ENCODE measurements at places on chromosomes 6 and 20. TPM values are rescaled to one million over a fixed set of nuclear protein-coding genes. Genes with fewer than 3 reads are reported as not detected.

- peak; percentile 67 for DNase-seq
Measured at GRCh38 chr20:63738687-63739129, 868 bp upstream of the SLC2A4RG start.

DNA sequence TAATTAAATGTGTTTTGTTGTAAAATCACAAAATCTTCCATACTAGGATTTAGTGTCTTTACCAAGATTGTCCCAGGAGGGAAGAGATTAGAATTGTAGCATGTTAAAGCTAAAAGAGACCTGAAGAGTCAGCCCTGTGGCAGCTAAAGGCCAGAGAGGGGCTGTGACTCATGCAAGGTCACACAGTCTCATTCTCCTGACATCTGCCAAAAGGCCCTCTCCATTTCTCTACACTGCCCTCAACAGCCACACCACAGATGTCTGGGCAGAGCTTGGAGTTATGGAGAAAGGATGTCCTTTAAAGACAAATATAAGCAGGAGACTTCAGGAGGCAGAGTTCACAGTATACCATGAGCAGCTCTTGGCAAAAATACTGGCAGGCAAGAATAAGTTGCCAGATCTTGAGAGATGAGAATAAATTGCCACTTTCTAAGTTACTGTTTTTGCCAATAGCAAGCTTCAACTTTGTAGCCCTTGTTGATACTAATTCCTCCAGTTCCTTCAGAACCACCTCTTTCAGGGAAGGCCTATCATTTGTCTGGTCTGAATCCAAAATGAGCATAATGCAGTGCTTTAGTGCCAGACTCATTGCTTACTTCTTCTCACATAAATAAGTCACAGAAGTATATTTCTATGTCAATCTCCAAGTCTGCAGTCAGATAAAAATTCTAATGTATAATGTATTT, 41.7 kb downstream of the AKIRIN2 start:
- DNase-seq, result no peak

DNA sequence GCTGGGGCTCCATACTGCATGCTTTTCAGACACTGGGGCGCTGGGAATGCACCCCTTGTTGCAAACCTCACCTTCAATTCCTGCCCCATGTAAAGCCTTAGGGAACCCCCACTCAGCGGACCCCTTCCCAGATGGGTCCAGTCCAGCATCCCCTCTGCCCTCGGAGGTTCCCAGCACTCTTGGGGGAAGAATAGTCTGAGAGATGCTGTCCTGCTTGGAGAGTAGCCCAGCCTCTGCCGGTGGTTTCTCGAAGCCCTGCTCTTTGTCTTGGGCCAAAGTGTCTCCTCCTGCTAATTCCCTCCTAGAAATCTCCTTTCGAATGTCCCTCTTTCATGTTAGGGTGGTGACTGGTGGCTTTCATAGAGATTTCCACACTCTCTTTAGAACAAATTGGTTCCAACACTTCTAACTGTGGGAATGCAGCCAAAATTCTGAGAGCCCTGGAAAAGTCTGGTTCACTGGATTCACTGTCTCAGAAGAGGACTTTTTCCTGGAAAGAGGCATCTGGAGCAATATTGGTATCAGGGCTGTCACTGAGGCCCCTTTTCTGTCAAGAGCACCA, 24.9 kb upstream of the SULF2 start:
- no peak for DNase-seq

GRCh38 chr6:149716181-149716963, 1.5 kb downstream of the LATS1 start:
- no peak for DNase-seq

Gene LY86
- total RNA-seq, result 7.6 TPM

DNA sequence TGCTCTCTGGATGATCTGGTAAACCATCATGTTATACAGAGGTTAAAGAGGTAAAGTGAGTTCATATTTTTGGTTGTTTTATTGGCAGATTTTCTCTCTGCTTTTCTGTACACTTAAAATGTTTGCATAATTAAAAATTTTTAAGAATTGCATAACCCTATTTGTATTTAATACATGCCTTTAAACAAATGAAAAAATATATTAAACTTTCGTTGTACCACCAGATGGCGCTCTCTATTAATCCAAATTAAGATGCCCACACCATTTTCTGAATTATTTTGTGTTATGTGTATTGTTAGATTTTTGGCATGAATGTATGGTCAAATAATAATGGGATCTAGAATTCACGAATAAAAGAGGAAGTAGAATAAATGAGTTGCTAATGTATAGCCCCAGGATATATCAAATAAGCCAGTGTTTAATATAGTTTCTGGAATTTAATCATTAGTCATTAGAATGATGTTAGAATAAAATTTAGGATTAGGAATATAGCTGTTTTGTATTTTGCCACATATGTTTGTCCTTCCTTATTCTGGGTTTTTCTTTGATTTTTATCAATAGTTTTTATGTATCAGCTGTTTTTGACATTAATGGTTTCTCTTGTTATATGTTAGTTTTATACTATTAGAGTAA, 38.9 kb downstream of the SMAP1 start:
- DNase-seq, result no peak

DNA sequence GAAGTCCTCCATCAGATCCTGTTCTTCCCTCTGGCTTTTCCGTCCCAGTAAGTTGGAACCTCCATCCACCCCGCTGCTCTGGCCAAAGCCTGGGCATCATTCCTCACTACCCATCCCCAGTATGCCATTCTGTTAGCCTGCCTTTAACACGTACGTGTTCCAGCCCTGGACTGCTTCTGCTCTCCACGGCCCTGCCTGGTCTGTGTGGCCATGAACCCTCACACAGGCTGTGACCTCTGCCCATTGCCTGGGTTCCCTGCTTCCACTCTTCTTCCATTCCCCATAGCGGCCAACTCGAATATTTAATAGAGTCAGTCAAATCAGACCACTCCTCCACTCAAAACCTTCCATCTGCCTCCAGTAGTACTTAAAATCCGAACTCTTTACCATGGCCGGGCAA, 29.4 kb downstream of the RALGAPA2 start:
- no peak for DNase-seq

DNA sequence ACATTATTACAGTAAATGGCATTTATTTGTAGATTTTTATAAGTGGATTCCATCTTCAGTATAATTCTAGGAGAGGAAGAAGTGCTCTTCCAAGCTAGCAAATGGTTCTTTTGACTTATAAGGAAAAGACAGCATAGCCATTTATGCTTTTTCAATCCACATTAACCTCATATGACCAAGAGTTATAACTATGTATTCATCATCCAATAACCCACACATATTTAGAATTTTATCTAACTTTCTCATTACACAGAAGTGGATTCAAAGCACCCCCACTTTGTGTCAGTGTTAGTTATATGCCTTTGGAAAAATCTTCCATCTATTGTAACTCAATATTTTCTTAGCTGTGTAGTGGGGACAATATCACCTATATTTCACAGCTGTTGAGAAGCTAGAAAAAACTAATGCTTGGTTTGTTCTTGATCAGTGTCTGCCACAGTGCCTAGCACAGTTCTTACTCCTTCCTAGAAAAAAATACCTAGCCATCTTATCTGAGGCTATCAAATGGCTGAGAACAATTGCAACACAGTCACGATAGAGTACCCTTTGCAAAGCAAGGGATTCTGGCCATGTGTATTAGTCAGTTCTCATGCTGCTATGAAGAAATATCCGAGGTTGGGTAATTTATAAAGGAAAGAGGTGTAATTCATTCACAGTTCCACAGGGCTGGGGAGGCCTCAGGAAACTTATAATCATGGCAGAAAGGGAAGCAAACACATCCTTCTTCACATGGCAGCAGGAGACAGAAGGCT, 986.3 kb downstream of the TFAP2A start:
- DNase-seq, result no peak

GRCh38 chr6:126127659-126128058, 141.3 kb downstream of the TRMT11 start:
- no peak for DNase-seq

Gene DDX39B
- 164 TPM for total RNA-seq

DNA sequence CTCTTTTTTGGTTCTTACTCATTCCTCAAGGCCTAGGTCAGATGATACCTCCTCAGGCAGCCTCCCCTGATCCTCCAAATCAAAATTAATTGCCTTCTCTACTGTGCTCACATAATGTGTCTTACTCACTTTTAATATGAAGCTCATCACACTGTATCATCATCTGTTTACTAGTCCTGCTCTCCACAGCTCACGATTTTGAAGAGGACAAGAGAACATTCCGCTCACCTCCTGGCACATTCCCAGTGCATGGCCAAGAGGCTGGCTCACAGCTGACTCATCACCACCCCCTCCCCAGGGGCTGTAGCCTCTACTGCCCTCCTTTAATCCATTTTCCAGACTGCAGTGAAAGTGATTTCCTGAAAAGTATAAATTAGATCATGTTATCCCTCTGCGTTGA, 133.1 kb downstream of the ALDH8A1 start:
- no peak for DNase-seq

GRCh38 chr20:16265334-16265733, 307.9 kb downstream of the KIF16B start:
- DNase-seq, result no peak

DNA sequence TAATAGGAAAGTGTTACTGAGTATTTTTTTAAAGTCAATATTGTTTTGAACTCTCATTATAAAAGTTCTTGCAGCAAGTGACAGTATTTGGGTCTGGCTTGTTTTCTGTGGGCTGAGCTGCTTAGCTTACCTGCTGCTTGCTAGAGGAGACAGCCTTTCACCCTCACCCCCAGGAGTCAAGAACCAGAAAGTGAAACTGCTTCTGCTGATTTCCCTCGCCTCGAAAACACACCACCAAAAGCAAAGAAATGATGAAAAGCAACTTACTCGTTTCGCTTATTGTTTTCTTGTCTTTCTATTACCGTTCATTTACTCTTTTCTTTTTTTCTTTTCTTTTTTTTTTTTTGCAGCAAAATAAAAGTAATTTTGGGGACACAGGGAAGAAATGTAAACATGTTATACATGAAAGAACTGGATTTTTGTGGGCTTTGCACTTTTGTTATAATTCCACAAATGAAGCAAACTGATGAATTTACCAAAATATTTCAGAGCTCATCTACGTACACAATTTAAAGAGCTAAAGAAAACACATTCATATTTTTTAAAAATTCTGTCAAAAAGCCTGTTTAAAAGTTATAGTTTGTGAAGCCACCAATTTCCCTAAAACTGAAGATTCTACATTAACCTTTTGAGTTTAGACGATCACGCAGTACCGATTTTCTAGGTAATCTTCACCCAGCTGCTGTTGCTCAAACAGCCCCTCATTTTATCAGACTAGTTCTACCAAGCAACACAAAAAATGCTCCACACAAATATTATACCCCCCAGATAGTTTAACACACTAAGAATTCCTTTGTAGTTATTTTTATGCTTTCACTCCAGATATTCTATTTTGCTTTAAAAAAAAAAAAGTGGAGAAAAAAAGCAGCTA, 1.7 kb downstream of the SCML4 start:
- no peak for DNase-seq

GRCh38 chr6:14232889-14233288, 115.3 kb downstream of the CD83 start:
- no peak for DNase-seq

DNA sequence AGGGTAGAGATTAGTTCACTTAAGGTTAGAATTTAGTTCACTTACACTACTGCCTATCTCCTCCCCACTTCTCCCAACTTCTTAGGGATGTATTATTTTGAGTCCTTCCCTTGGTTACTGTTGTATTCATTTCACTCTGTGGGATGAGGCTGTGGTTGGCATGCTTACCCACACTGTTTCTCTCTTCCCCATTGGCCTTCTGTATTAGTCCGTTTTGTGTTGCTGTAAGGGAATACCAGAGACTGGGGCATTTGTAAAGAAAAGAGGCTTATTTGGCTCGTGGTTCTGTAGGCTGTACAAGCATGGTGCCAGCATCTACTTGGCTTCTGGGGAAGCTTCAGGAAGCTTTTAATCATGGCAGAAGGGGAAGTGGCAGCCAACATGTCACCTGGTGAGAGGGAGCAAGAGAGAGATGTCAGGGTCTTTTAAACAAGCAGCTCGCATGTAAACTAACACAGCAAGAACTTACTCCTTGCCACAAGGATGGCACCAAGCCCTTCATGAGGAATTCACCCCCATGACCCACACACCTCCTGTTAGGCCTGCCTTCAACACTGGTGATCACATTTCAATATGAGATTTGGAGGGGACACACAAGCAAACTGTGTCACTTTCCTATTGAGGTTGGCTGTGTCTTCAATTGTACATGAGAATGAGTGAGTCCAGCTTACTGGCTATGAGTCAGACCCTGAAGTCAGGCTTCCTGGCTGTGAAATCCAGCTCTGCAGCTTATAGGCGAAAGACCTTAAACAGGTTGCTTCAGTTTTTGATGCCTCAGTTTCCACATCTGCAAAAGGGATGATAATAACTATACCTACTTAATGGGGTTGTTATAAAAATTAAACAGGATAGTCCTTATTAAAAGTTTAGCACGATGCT, 53.3 kb downstream of the SYNDIG1 start:
- no peak for DNase-seq

GRCh38 chr6:149319422-149319821, 1.9 kb downstream of the TAB2 start:
- no peak for DNase-seq

- no peak for DNase-seq
Measured at GRCh38 chr6:28585335-28585734, 59.7 kb downstream of the GPX5 start.

Gene CST4
- total RNA-seq, result not detected

DNA sequence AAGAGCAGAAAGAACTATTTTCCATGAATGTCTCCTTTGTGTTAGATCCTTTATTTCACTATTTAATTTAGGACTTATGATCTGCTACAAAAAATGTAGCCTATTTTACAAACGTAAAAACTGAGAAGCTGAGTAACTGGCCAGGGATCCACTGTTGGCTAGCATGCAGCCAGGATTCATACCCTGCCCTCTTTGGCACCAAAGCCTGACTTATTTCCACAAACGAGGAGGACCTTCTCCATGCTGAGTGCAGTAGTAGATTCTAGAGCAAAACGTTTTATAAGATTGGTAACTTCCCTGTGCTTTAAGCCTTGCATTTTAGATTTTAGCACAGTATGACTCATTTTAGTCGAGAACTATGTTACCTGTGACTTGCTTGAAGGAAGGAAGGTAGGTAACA, 74.3 kb downstream of the NCOA7 start:
- no peak for DNase-seq

Gene IPCEF1
- total RNA-seq, result 1.6 TPM

Gene WDR46
- 27.8 TPM for total RNA-seq
